ENCODE measurements at places on chromosomes 13 and 19. TPM values are rescaled to one million over a fixed set of nuclear protein-coding genes. Genes with fewer than 3 reads are reported as not detected.

DNA sequence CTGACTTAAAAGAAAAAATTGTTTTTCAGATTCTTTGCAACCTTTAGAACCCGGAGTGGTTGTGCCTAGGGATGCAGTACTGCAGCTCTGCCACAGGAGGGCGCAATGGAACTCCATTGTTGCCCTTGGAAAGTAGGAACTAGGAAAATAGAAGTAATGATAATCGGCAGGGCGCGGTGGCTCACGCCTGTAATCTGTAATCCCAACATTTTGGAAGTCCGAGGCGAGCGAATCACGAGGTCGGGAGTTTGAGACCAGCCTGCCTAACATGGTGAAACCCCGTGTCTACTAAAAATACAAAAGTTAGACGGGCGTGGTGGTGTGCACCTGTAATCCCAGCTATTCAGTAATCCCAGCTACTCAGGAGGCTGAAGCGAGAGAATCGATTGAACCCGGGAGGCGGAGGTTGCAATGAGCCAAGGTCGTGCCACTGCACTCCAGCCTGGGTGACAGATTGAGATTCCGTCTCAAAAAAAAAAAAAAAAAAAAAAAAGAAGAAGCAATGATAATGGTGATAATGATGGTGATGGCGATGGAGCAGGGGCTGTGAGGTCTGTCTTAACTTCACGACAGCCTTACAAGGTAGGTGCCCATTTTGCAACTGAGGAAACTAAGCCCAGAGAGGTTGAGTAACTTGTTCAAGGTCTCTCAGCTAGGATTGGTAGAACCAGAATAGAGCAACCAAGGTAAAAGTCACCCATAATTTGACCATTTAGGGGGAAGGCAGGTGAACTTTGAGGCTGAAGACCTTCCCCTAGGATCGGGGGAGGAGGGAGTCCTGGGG is 5.5 kb upstream of the ADAMTS10 start:
- DNase-seq = peak; percentile 68
- no peak overlapping the region for H3K4me3 ChIP-seq
- H3K36me3 ChIP-seq = no peaks in the 10 kb centered on the region

DNA sequence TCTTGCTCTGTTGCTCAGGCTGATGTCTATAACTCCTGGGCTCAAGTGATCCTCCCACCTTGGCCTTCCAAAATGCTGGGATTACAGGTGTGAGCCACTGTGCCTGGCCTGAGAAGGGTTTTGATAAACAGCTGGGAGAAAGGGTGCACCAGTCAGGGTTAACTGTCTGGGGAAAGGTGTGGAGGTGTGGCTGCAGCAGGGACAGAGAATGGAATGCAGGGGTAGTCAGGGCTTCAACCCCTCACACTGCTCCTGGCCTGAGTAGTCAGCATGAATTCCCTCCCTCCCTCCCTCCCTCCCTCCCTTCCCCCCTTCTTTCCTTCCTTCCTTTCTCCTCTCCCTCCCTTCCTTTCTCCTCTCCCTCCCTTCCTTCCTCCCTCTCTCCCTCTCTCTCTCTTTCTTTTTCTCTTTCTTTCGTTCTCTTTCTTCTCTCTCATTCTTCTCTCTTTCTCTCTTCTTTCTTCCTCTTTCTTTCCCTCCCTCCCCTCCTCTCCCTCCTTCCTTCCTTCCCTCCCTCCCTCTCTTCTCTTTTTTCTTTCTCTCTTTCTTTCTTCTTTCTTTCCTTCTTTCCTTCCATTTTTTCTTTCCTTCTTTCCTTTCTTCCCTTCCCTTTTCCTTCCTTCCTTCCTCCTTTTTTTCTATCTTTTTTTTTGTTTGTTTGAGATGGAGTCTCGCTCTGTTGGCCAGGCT is 16.0 kb downstream of the MYO1F start:
- H3K27me3 ChIP-seq = no peaks in the 10 kb centered on the region
- no peak overlapping the region for H3K4me3 ChIP-seq
- no peaks in the 10 kb centered on the region for H3K4me1 ChIP-seq
- H3K27ac ChIP-seq = no peak overlapping the region
- no peak for DNase-seq

- peak overlapping the region; percentile 59 for H3K4me3 ChIP-seq
- H3K4me1 ChIP-seq = peaks cover 4% of the 10 kb centered on the region
- H3K36me3 ChIP-seq = no peaks in the 10 kb centered on the region
These were observed 16.1 kb upstream of the USP29 start for GRCh38 chr19:57103573-57104277.

GRCh38 chr19:46571495-46571894 is 29.6 kb upstream of the CALM3 start:
- no peaks in the 10 kb centered on the region for H3K36me3 ChIP-seq
- no peak overlapping the region for H3K4me3 ChIP-seq
- DNase-seq = peak; percentile 63
- no peak overlapping the region for H3K27ac ChIP-seq

GRCh38 chr19:317710-318508 is 26.7 kb downstream of the MIER2 start:
- H3K4me1 ChIP-seq = no peaks in the 10 kb centered on the region
- H3K36me3 ChIP-seq = peaks cover 43% of the 10 kb centered on the region
- H3K4me3 ChIP-seq = no peak overlapping the region

Gene NXNL1
- not detected for polyA plus RNA-seq

Gene KLK14
- polyA plus RNA-seq = 0.19 TPM

Gene KLF2
- 6.9 TPM for polyA plus RNA-seq

Gene CCDC70
- not detected for polyA plus RNA-seq
